PC-9 (cell line): ENCODE measurements at places on chromosomes 11 and 22. TPM values are rescaled to one million over a fixed set of nuclear protein-coding genes. Genes with fewer than 3 reads are reported as not detected.

MUC5AC gene
- total RNA-seq = 0.09 and 0.25 TPM in 2 replicates

DNA sequence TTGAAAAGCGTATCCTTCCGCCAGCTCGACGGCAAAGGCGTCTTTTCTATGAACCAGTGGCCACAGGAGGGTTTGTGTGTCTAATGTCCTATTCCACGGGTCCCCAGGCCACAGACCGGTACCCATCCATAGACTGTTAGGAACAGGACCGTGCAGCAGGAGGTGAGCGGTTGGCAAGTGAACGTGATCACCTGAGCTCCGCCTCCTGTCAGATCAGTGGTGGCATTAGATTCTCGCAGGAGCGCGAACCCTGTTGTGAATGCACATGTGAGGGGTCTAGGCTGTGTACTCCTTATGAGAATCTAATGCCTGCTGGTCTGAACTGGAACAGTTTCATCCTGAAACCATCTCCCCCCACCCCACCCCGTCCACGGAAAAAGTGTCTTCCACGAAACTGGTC, 62.7 kb upstream of the KCNQ1OT1 start:
- no peaks in the 10 kb centered on the region for H3K27me3 ChIP-seq
- no peak overlapping the region for H3K4me3 ChIP-seq
- H3K36me3 ChIP-seq = no peaks in the 10 kb centered on the region
- H3K4me1 ChIP-seq = no peaks in the 10 kb centered on the region
- no peak for DNase-seq

BATF2 gene
- 0.46 and 1.2 TPM in 2 replicates for total RNA-seq

DNA sequence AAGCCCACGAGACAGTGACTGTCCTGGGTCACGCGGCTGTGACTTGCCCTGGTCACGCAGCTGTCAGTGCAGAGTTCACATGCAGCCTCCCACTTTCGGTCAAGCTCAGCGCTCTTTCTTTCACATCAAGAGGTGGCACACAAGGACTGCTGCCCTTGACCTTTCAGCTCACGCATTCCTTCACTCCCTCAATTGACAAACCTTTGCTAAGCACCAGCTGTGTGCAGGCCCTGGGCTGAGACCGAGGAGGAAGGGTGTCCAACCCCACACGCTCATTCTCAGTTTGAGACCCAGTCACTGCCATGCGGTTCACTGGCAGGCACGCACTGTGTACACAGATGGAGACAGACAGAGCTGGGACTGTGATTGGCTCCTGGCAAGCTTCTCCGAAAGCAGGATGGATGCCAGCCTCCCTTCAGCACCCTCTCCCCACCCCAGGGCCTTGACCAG, 70.3 kb downstream of the SCUBE1 start:
- H3K4me1 ChIP-seq = peaks cover 15% of the 10 kb centered on the region
- H3K27me3 ChIP-seq = peaks cover 32% of the 10 kb centered on the region
- DNase-seq = no peak
- H3K36me3 ChIP-seq = no peaks in the 10 kb centered on the region
- H3K4me3 ChIP-seq = no peak overlapping the region

DNA sequence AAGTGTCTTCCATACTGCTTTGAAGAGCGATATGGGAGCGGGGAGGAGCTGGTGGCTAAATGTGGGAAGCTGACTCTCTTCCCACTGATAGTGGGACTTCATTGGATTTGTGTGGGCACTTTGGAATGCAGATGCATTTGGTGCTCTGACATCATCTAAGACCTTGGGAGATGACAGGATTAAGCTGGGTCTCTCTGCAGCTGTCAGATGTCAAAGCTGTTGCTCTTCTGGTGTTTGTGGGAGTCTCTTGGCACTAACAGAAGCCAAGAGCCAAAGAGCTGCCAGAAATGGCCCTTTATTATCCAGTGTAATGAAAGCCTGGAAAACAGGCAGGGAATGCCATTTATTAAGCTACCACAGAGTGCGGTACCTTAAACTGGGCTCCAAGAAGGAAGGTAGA, 20.6 kb downstream of the GRAMD1B start:
- no peaks in the 10 kb centered on the region for H3K27me3 ChIP-seq
- H3K4me1 ChIP-seq = peaks cover 37% of the 10 kb centered on the region
- no peak overlapping the region for H3K27ac ChIP-seq
- no peak for DNase-seq
- H3K4me3 ChIP-seq = no peak overlapping the region
- H3K36me3 ChIP-seq = no peaks in the 10 kb centered on the region

DNA sequence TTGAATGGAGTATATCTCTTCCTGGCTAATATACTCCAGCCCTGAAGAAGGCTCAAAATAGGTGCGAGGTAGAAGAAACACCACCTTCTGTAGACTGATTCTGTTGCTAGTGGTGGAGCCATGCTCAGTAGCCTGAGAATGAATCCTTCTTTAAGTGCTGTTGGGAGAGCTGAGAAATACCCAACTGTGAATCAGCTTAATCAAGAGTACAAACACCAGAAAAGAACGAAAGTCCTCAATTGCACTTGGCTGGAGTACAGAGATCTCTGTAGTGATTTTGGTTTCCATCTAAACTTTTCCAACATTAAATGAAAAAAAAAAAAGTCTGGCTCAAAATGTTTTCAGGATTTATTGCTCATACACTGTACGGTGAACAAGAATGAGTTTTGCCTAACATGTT, 619.1 kb downstream of the METTL15 start:
- no peak overlapping the region for H3K4me3 ChIP-seq
- no peak for DNase-seq
- no peaks in the 10 kb centered on the region for H3K27me3 ChIP-seq
- no peaks in the 10 kb centered on the region for H3K36me3 ChIP-seq

- H3K4me1 ChIP-seq = no peaks in the 10 kb centered on the region
- H3K27me3 ChIP-seq = peaks cover 41% of the 10 kb centered on the region
- no peak overlapping the region for H3K4me3 ChIP-seq
- no peak overlapping the region for H3K27ac ChIP-seq
- no peak for DNase-seq
These were observed 41.9 kb upstream of the WNT11 start for GRCh38 chr11:76248210-76248609.

DNA sequence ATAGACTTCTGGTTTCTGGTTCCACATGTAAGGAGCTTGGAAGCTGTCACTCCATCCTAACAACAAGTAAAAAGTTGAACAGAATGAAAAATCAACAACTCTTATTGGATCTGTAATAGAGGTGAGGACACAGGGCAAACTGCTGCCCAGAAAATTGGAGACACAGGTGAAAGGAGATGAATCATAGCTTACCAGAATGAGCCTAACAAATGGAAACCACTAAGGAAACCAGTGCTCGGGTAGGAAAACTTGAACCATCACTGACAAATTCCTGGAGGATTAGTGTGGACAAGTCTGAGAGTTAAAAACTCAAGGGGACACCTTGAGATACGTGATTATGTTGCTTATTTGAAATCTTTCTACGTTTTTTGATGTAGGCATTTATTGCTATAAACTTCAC, 52.1 kb downstream of the GDPD4 start:
- no peak overlapping the region for H3K4me3 ChIP-seq
- no peaks in the 10 kb centered on the region for H3K27me3 ChIP-seq
- peaks cover 21% of the 10 kb centered on the region for H3K4me1 ChIP-seq
- no peaks in the 10 kb centered on the region for H3K36me3 ChIP-seq
- DNase-seq = peak; percentile 46

DNA sequence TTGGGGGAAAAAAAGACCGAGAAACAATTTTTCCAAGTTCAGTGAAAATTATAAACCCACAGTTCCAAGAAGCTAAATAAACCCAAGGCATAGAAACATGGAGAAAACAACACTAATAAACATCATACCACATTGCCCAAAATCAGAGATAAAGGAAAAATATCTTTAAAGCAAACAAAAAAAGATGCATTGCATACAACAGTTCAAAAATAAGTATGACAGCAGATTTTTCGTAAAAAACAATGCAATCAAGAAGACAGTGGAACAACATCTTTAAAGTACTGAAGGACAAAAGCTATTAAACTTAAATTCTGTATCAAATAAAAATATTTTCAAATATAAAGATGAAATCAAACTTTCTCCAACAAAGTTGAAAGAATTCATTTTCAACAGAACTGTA, 921.3 kb downstream of the METTL15 start:
- no peaks in the 10 kb centered on the region for H3K27me3 ChIP-seq
- no peak overlapping the region for H3K27ac ChIP-seq
- no peaks in the 10 kb centered on the region for H3K4me1 ChIP-seq
- no peak overlapping the region for H3K4me3 ChIP-seq
- no peak for DNase-seq
- H3K36me3 ChIP-seq = no peaks in the 10 kb centered on the region

DNA sequence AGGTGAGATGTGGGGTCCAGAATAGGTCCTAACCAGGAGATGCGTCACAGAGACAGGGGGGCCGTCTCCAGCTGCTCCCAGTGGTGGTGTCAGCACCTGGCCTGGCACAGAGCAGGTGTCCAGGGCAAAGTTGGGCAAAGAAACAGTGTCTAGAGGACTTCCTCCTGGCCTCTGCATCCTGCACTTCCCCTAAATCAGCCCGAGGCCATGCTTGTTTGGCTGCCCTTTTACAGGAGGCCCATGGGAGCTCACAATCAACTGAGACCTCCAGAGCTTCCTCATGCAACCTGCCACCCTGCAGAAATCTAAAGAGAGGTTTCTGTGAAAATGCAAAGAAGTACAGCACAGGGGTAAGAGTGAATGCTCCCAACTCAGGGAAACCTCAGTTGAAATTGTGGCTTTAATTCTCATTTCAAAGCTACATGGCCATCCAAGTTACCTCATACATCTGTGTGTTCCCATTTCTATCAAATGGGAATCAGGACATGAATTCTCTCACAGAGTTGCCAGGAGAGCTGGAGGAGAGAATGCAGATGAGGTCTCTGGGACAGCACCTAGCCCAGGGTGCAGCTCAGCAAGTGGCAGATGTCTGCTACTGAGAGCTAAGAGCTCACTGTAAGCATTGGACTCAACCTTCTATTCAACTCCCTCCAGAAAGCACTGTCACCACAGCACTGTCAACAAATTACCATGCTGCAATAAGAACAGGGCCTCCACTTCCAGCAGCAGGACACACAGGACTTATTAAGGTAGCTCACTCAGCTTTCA, 32.6 kb downstream of the TCIRG1 start:
- H3K4me3 ChIP-seq = no peak overlapping the region
- H3K27me3 ChIP-seq = no peaks in the 10 kb centered on the region
- H3K27ac ChIP-seq = no peak overlapping the region
- H3K36me3 ChIP-seq = peaks cover 64% of the 10 kb centered on the region; the same call in 1 of the 2 replicates

- no peaks in the 10 kb centered on the region for H3K36me3 ChIP-seq
- H3K4me3 ChIP-seq = no peak overlapping the region
- H3K4me1 ChIP-seq = no peaks in the 10 kb centered on the region
- no peak for DNase-seq
These were observed 13.5 kb upstream of the OSBP2 start for GRCh38 chr22:30680991-30681770.

DNA sequence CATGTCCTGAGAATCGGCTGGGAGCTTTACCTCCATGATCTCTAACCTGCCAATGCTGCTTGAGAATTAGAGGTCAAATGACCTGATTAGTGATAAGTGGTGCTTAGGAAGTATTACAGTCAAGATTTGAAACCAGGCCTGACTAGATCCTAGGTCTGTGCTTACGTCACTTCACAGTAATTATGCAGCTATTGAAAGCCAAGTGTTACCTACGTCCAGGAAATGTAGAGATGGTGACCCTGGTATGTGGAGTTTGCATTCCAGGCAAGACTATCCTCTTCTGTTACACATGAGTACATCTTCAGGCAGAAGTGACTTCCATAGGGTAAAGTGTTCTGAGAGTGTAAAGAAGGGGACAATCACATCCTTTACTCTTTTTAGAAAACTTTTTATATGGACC, 530.4 kb upstream of the TENM4 start:
- no peak overlapping the region for H3K27ac ChIP-seq
- H3K27me3 ChIP-seq = no peaks in the 10 kb centered on the region
- no peak overlapping the region for H3K4me3 ChIP-seq
- H3K4me1 ChIP-seq = no peaks in the 10 kb centered on the region
- H3K36me3 ChIP-seq = no peaks in the 10 kb centered on the region

- H3K27me3 ChIP-seq = peaks cover 23% of the 10 kb centered on the region; the same call in 1 of the 2 replicates
- H3K27ac ChIP-seq = no peak overlapping the region
- H3K36me3 ChIP-seq = no peaks in the 10 kb centered on the region
- H3K4me3 ChIP-seq = no peak overlapping the region
- no peaks in the 10 kb centered on the region for H3K4me1 ChIP-seq
These were observed 41.5 kb upstream of the MS4A8 start for GRCh38 chr11:60657888-60658287.

C11orf87 gene
- not detected in 2 replicates for total RNA-seq

DNA sequence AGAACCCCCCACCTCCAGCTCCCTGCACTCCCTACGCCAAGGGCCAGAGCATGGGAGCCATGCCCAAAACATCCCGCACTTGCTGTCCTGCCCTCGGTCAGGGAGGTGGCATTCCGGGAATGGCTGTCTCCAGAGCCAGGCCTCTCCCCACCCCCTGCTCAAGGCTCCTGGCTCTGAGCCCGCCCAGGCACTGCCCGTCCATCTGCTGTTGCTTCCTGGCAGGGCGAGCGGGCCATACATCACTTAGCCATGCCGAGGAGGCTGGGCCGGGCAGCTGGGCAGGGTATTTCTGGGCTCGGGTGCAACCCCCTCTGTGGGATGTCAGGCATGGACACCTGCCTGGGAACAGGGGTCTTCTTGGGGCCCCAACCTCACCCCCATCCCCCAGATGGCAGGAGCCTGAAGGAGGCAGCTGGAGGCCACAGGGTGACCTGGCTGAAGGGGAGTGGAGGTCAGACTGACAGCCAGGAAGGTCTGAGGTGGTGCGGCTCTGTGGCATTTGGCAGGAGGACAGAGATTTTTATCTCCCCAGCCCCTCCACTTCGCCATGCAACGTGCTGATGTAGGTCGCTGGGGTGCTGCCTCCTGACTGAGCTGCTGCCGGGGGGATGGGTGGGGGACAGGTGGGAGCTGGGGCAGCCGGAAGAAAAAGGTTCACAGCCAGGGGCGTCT, 8.7 kb upstream of the CABP7 start:
- H3K36me3 ChIP-seq = no peaks in the 10 kb centered on the region
- H3K4me1 ChIP-seq = 0 out of 2 replicates have a peak, but pooled peaks cover 11% of the 10 kb centered on the region
- no peak for DNase-seq
- no peak overlapping the region for H3K27ac ChIP-seq

APOL5 gene
- not detected in 2 replicates for total RNA-seq

MPPED2 gene
- total RNA-seq = not detected in 2 replicates

- H3K4me3 ChIP-seq = no peak overlapping the region
- peaks cover 15% of the 10 kb centered on the region; the same call in 1 of the 2 replicates for H3K27me3 ChIP-seq
- no peaks in the 10 kb centered on the region for H3K36me3 ChIP-seq
- H3K4me1 ChIP-seq = no peaks in the 10 kb centered on the region
- no peak for DNase-seq
These were observed 59.0 kb upstream of the OR9Q1 start for GRCh38 chr11:57964660-57965059.

- no peak for DNase-seq
- peaks cover 35% of the 10 kb centered on the region; the same call in 1 of the 2 replicates for H3K27me3 ChIP-seq
- H3K4me3 ChIP-seq = no peak overlapping the region
- H3K4me1 ChIP-seq = no peaks in the 10 kb centered on the region
- H3K36me3 ChIP-seq = no peaks in the 10 kb centered on the region
These were observed 182.1 kb upstream of the SORL1-AS1 start for GRCh38 chr11:121634889-121635288.

DNA sequence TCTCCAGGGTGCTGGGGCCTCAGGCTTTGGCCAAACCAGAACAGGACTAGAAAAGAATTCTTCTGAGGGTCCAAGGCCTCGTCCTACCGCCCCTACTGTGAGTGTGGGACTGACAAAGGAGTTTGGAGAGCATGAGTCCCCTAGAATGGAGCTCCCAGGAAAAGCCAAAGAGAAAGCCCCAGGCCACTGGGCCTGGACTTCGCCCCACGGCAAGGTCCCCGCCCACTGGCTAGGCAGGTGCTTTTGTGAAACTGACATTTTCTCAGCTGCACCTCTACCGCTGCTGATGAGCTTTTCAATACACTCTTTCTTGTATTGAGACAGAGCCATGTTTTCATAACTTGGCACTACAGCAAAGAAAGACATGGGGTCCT, 9.7 kb upstream of the FGF3 start:
- no peak overlapping the region for H3K4me3 ChIP-seq
- no peaks in the 10 kb centered on the region for H3K36me3 ChIP-seq
- H3K4me1 ChIP-seq = peaks cover 16% of the 10 kb centered on the region
- no peaks in the 10 kb centered on the region for H3K27me3 ChIP-seq
- DNase-seq = no peak
- H3K27ac ChIP-seq = no peak overlapping the region
